H9 (cell line): ENCODE measurements at places on chromosomes 16 and 17. TPM values are rescaled to one million over a fixed set of nuclear protein-coding genes. Genes with fewer than 3 reads are reported as not detected.

DNA sequence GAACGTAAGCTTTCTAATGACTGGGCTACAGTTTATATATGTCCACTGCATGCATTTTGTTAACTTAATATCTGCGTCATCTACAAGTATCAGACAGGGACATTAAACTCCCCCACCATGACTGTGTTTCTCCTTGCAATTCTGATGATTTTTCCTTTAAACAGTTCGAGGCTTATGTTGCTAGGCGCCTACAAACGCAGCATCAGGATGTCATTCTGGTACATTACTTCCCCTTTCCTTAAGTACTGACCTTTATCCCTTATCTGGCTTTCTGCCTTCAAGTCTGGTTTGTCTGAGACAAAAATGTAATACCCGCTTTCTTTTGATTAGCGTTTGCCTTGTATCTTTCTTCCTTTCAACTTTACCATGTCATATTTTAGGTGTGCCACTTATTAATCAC, 362.4 kb downstream of the SLC39A11 start:
- no peak for DNase-seq

The MLKL gene
- total RNA-seq, result 0.37 and 0.42 TPM in 2 replicates

The ABCA8 gene
- total RNA-seq, result not detected in 2 replicates

- no peak for DNase-seq
These were observed 6.0 kb upstream of the KRT38 start for GRCh38 chr17:41446806-41447205.
